ENCODE measurements at places on chromosomes 7 and 10. TPM values are rescaled to one million over a fixed set of nuclear protein-coding genes. Genes with fewer than 3 reads are reported as not detected.

The ADCY1 gene
- total RNA-seq, result 0.32 TPM

The CPXM2 gene
- not detected for total RNA-seq

The ACSL5 gene
- total RNA-seq, result 8.6 TPM

The CYP2W1 gene
- not detected for total RNA-seq

The CFAP46 gene
- total RNA-seq, result under 0.01 TPM

The NKX1-2 gene
- total RNA-seq, result not detected

The LIPJ gene
- under 0.01 TPM for total RNA-seq

The NFKB2 gene
- 37.6 TPM for total RNA-seq

The ENTPD1 gene
- 0.86 TPM for total RNA-seq

The CLDN15 gene
- 3.2 TPM for total RNA-seq
